Activated CD4-positive, alpha-beta memory T cell treated with anti-CD3 and anti-CD28 coated beads for 36 hours (primary cell): ENCODE measurements at places on chromosomes 1 and 21. TPM values are rescaled to one million over a fixed set of nuclear protein-coding genes. Genes with fewer than 3 reads are reported as not detected.

OLFML3 gene
- 0.21 TPM for total RNA-seq

OR4F29 gene
- not detected for total RNA-seq

PCSK9 gene
- not detected for total RNA-seq

LINGO4 gene
- 0.39 TPM for total RNA-seq

ACAP3 gene
- total RNA-seq: 32.0 TPM

AGTRAP gene
- total RNA-seq: 16.5 TPM

EXO5 gene
- 11.7 TPM for total RNA-seq

PADI1 gene
- not detected for total RNA-seq

LPAR3 gene
- 0.36 TPM for total RNA-seq

GREM2 gene
- total RNA-seq: 0.26 TPM

OR2T35 gene
- not detected for total RNA-seq

EPHA2 gene
- total RNA-seq: 0.22 TPM

NRAS gene
- 52.1 TPM for total RNA-seq

TNNI3K gene
- total RNA-seq: not detected

DNA sequence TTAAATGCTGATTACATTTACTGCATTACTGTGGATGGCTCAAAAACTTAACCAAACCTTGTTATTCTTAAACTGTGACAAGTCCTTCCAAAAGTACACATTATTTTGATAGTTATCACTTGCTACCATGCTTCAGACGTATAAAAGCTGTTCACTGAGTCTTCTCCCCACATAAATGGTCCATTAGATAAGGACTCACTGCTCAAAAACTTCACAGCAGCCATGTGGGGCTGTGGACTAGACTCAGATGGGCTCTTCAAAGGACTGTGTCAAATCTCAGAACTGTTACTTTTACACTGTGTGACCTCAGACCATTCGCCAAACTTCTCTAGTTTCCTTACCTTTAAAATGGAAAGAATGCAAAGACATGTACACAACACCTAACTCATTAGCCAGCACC lies 11.6 kb downstream of the SCAF4 start:
- no peaks in the 10 kb centered on the region for H3K27me3 ChIP-seq
- peaks cover 75% of the 10 kb centered on the region for H3K4me1 ChIP-seq
- H3K4me3 ChIP-seq: no peak overlapping the region
- peaks cover 5% of the 10 kb centered on the region for H3K36me3 ChIP-seq

DNA sequence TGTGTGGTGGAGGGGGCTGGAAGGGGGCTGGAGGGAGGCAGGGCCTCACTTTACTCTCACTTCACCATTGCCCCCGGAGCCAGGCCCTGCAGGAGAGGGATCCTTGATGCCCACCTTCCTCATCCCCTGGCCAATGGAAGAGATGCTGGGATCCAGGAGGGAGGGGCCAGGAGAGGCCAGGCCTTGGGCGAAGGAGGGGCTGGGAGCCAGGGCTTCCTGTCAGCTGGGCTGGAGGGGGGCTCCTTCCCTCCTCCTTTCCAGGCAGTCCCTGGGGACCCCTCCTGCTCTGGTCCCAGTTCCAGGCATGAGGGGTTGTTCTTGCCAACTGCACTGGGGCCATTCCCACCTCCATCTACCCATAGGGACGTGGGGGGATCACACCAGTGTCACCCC lies 5.7 kb downstream of the AHDC1 start:
- no peak overlapping the region for H3K4me3 ChIP-seq
- DNase-seq: no peak
- no peaks in the 10 kb centered on the region for H3K27me3 ChIP-seq

GRCh38 chr1:229086091-229086490 lies 184.8 kb upstream of the RAB4A start:
- H3K27ac ChIP-seq: no peak overlapping the region
- no peak overlapping the region for H3K4me3 ChIP-seq
- DNase-seq: no peak
- peaks cover 14% of the 10 kb centered on the region for H3K36me3 ChIP-seq
- no peaks in the 10 kb centered on the region for H3K4me1 ChIP-seq
- peaks cover 5% of the 10 kb centered on the region for H3K27me3 ChIP-seq

GRCh38 chr1:230679825-230680224 lies 34.1 kb downstream of the AGT start:
- no peaks in the 10 kb centered on the region for H3K27me3 ChIP-seq
- H3K4me1 ChIP-seq: peaks cover 2% of the 10 kb centered on the region
- no peak overlapping the region for H3K27ac ChIP-seq

- H3K27ac ChIP-seq: no peak overlapping the region
- no peaks in the 10 kb centered on the region for H3K4me1 ChIP-seq
- DNase-seq: no peak
- peaks cover 1% of the 10 kb centered on the region for H3K27me3 ChIP-seq
Measured at GRCh38 chr1:221141606-221142285, 262.5 kb downstream of the HLX start.

DNA sequence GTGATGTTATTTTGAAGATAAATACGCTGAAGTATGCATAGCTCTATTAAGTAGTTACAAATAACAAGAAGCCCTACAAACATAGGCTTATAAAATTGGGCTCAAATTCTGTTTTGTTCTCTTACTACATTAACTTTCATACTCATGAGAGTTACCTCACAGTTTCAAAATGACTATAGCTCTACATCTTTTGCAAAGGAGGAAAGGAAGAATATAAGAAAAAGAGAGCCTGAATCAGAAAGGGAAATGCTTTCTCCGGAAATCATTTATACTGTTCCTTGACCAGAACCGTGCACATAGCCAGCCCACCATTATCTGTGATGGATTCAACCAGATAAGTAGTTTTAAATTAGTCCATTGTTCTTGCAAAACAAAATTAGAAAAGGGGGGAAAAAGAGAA lies 1252.1 kb downstream of the NCAM2 start:
- H3K27ac ChIP-seq: no peak overlapping the region
- no peak overlapping the region for H3K4me3 ChIP-seq
- no peaks in the 10 kb centered on the region for H3K27me3 ChIP-seq
- no peak for DNase-seq
- H3K36me3 ChIP-seq: no peaks in the 10 kb centered on the region

DNA sequence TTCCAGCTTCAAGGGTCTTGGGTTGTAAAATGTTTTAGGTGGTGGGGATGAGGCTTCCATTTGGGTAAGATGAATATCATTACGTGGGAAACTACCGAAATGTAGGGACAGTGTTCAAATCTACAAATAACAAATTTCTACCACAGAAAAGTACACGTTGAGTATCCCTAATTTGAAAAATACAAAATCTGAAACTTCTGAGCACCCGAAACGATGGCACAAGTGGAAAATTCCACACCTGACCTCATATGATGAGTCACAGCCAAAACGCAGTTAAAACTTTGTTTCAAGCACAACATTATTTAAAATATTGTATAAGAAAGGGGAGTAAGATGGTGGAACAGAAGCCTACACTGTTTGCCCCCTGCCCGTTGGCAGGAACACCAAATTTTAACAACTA lies 8.8 kb upstream of the HENMT1 start:
- peaks cover 16% of the 10 kb centered on the region for H3K4me1 ChIP-seq
- no peaks in the 10 kb centered on the region for H3K36me3 ChIP-seq
- H3K27ac ChIP-seq: peak overlapping the region; percentile 73

DNA sequence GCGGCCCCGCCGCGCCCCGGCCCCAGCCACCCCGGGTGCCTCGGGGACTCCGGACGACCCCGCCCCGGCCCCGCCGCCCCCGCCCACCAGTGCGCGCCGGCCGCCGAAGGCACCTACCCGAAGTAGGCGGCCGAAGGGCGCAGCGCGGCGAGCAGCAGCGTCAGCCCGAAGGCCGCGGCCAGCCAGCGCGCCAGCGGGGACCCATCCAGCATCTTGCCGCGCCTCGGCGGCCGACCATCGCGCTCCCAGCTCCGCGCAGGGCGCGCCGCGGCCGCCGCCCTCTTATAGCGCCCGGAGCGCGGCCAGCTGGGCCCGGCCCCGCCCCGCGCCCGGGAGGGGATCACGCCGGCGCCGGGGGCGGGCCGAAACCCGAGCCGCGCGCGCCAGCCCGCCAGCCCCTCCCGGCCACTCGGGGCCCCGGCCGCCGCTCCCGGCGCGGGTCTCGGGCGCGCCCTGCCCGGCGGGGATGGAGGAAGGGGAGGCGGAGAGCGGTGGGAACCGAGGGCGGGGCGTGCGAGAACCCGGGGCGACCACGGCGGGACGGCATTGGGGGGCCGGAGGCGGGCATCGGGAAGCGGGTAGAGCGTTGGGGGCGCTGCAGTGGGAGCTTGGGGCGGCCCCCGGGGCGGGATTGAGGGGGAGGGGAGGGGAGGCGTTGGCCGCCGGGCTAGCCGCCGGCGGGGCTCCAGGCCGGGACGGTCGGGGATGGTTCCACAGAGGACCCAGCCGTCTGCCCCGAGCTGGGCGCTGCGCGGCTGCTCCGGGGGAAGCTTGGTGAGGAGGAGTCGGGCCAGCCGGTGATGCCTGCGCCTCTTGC lies at the start of gene WNT9A:
TSS of gene WNT9A (minus strand) at position 257 of the 817 bp plus-strand sequence. CDS start at position 212, 45 bp downstream.
- peaks cover 6% of the 10 kb centered on the region for H3K4me1 ChIP-seq
- DNase-seq: no peak
- no peak within 1 kb of the TSS for H3K27ac ChIP-seq
- H3K36me3 ChIP-seq: no peaks in the 10 kb centered on the region
- H3K4me3 ChIP-seq: peak within 1 kb of the TSS; percentile 68
- H3K27me3 ChIP-seq: peaks cover 15% of the 10 kb centered on the region

- no peak for DNase-seq
- H3K27me3 ChIP-seq: no peaks in the 10 kb centered on the region
- H3K4me1 ChIP-seq: no peaks in the 10 kb centered on the region
- no peak overlapping the region for H3K27ac ChIP-seq
- no peak overlapping the region for H3K4me3 ChIP-seq
Measured at GRCh38 chr21:40049931-40050290, 182.7 kb downstream of the PCP4 start.

GRCh38 chr21:40547906-40548513 lies 298.9 kb downstream of the DSCAM start:
- H3K36me3 ChIP-seq: no peaks in the 10 kb centered on the region
- DNase-seq: no peak
- H3K27me3 ChIP-seq: no peaks in the 10 kb centered on the region
- H3K4me1 ChIP-seq: no peaks in the 10 kb centered on the region
- H3K27ac ChIP-seq: no peak overlapping the region

- no peak overlapping the region for H3K27ac ChIP-seq
- H3K4me1 ChIP-seq: no peaks in the 10 kb centered on the region
- no peak for DNase-seq
- H3K27me3 ChIP-seq: no peaks in the 10 kb centered on the region
- H3K36me3 ChIP-seq: no peaks in the 10 kb centered on the region
- H3K4me3 ChIP-seq: no peak overlapping the region
Measured at GRCh38 chr1:172219966-172220365, 200.5 kb upstream of the C1orf105 start.

DNA sequence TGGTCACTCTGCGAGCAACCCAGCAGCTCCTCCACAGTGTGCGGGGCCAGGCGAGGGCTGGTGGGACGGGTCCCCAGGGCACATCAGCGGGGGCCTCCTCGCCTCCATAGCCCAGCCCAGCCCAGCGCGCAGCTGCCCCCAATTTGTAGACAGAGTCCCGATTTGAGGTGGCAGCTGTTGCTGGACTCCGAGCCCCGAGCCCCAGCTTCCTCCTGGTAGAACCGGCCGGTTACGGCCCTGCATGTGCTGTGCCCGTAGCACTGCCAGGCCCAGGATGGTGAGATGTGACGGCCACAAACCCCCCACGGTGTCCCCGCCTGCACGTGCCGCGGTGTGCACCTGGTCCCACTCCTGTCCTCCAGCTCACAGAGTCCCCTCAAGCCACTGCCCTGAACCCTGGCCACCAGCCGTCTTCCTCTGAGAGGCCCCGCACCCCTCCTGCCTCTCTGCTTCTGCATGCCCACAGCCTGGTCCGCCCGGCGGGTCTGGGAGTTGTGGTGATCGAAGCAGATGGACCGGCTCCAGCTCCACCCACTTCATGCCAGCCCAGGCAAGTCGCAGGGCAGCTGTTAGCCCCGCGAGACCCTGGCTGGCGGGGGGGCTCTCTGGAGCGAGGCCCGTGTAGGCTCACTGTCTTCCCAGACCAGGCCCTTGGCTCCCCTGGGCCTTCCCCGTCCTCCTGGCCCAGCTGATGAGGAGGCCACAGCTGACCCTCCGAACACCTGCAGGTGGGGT lies 55.5 kb downstream of the MORN1 start:
- H3K36me3 ChIP-seq: no peaks in the 10 kb centered on the region
- no peak overlapping the region for H3K4me3 ChIP-seq
- no peak for DNase-seq
- no peaks in the 10 kb centered on the region for H3K27me3 ChIP-seq

GRCh38 chr1:185559684-185560331 lies 174.4 kb upstream of the HMCN1 start:
- no peaks in the 10 kb centered on the region for H3K36me3 ChIP-seq
- peaks cover 36% of the 10 kb centered on the region for H3K4me1 ChIP-seq
- peak; percentile 74 for DNase-seq
- H3K27me3 ChIP-seq: no peaks in the 10 kb centered on the region
- H3K27ac ChIP-seq: peak overlapping the region; percentile 69

DNA sequence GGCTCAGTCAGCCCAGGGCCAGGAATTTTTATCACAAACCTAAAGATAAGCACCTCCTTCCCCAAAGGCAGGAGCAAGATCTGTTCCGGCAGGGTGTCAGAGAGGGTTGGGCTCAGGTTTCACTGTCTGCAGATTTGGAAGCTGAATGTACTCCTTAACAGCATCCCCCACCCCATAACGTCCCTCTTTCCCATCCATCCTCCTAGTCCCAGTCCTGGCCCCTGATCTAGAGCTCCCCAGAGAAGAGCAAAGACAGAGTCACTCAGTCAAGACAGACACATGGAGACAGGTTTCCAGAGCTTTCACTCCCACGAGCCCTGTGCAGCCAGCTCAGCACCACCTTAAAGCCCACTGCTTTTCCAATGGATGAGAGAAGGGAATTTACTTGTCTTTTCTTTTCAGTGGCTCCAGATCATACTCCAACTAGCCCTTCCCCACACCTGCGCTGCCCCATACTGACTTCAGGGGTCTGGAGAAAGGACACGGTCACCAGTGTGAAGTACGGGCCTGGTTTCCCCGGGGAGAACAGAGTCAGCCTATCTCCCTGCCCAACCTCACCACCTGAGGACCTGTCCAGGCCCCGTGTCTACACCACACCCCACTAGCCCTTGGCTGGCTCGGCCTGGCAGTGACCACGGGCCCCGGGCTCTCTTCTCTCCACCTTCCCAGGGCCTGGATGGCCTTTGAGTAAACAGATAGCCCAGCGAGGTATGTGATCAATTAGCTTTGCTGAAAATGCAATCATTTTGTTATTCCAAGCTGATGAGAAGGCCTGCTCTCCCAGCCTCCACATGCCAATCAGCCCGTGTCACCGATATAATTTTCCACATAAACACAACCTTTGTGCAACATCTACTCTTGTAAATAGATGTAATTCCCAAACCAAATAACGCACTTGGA lies 249.1 kb downstream of the FOXD2 start:
- no peak for DNase-seq
- H3K4me3 ChIP-seq: no peak overlapping the region
- no peak overlapping the region for H3K27ac ChIP-seq
- H3K4me1 ChIP-seq: no peaks in the 10 kb centered on the region
- H3K27me3 ChIP-seq: peaks cover 15% of the 10 kb centered on the region
